ENCODE measurements at places on chromosomes 12 and 14.

GRCh38 chr14:35786856-35787255 lies 22.2 kb downstream of the RALGAPA1 start:
- no peak for DNase-seq

- DNase-seq: no peak
Measured at GRCh38 chr14:71730471-71730870, 201.8 kb upstream of the RGS6 start.

GRCh38 chr12:89731614-89732013 lies 23.0 kb upstream of the ATP2B1 start:
- DNase-seq: no peak

GRCh38 chr12:108730365-108731104 lies 783 bp downstream of the CORO1C start:
- DNase-seq: peak; percentile 84

DNA sequence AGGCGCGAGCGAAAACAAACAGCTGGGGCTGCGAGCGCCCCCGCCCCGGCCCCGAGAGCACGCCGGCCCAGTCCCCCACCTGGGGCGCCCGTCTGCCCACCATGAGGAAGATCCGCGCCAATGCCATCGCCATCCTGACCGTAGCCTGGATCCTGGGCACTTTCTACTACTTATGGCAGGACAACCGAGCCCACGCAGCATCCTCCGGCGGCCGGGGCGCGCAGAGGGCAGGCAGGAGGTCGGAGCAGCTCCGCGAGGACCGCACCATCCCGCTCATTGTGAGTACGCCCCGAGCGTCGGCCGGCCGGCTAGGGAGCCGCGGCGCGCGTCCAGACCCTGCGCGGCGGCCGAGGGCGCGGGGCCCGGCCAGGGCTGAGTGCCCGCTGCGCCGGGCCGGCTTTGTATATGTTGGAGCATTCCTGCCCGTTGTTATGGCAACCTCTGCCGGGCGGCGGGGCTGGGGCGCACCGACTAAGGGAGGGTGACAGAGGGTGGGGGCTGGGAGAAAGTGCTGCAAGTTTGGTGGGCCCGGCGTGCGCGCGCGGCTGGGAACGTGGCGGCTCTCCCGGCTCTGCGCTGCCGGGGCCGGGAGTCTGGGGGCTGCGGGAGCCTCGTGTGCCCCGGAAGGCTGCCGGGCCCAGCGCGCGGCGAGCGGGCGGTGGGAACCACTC lies 367 bp downstream of the GALNT16 start:
- DNase-seq: peak; percentile 60

DNA sequence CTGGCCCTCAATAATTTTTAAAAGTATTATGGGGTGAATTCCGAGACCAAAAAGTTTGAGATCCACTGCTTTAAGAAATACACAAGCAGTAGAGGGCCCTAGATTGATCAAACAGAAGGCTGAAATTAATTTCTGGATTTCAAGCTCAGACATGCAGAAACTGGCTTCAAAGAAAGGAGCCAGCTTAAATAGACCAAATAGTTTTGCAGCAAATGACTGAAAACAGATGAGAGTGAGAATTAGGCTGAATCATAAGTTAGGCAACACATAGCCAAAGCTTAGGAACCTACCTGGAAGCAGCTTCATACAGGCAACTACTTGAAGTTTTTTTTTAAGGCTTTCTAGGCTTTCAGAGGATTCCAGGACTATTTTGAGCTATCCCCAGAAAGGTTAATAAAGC lies 12.4 kb downstream of the ATF7 start:
- DNase-seq: no peak

Measured in left hindlimb (tissue), 1 donor.